ENCODE measurements at places on chromosomes 6 and 20.

GRCh38 chr6:30491991-30492952, 3.0 kb downstream of the HLA-E start:
- DNase-seq = no peak

- no peak for DNase-seq
Observed at GRCh38 chr6:121858986-121859385, 423.5 kb downstream of the GJA1 start.

GRCh38 chr6:14148471-14148870, 30.9 kb downstream of the CD83 start:
- DNase-seq = no peak

- DNase-seq = no peak
Observed at GRCh38 chr6:70456735-70457134, 43.4 kb downstream of the FAM135A start.

- no peak for DNase-seq
Observed at GRCh38 chr6:143611580-143611979, 66.2 kb upstream of the PHACTR2 start.

- no peak for DNase-seq
Observed at GRCh38 chr6:170022827-170023619, 267.9 kb downstream of the DLL1 start.

DNA sequence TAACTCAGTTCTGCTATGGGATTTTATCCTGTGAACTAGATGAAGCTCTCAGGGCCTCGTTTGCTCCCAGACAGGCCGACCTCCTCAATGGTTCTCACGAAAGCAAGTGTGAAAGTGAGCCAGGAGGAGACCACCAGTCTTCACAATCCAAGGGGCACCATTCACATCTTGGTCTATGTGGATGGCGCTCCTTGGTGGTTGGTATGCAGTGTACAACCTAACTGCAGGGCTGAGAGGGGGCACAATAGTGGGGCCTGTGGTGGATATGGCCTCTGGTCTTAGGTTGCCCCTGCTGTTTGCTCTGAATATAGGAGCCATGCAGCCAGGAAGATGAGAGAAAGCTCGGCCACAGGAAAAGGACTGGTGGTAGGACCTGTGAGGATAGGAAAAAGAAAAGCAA, 24.7 kb downstream of the TRIM26 start:
- no peak for DNase-seq

GRCh38 chr20:5508044-5508443, 191.3 kb upstream of the PROKR2 start:
- DNase-seq = no peak

DNA sequence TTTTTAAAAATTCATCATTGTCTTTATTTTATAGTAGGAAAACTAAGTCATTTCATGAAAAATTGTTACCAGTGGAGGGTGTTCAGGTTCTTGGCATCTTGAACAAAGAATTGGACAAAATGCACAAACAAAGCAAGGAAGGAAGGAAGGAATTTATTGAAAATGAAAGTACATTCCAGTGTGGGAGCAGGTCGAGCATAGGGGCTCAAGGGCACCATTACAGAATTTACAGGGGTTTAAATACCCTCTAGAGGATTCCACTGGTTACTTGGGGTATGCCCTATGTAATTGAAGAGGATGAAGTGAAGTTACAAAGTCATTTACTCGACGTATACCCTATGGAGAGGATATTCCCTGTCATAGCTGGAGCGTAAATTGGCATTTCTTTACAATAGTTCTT, 37.4 kb upstream of the HDAC2 start:
- DNase-seq = no peak

DNA sequence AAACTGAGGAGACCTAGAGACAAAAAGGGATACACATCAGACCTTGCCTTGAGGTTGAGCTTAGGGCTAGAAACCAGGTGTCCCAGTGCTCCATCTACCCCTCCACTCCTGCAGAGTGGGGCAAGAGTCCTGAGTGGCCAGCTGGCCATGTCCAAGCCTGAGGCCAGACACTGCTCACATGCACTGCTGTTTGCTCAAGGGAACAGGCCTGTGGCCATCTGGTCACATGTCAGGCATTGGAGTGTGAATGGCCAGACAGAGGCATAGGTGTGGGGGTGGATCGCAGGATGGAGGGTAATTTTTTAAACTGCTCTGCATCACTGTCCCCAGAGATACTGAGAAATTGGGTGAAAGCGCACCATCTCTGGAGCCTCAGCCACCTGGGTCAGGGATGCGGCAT, 30.5 kb downstream of the MAFB start:
- no peak for DNase-seq

DNA sequence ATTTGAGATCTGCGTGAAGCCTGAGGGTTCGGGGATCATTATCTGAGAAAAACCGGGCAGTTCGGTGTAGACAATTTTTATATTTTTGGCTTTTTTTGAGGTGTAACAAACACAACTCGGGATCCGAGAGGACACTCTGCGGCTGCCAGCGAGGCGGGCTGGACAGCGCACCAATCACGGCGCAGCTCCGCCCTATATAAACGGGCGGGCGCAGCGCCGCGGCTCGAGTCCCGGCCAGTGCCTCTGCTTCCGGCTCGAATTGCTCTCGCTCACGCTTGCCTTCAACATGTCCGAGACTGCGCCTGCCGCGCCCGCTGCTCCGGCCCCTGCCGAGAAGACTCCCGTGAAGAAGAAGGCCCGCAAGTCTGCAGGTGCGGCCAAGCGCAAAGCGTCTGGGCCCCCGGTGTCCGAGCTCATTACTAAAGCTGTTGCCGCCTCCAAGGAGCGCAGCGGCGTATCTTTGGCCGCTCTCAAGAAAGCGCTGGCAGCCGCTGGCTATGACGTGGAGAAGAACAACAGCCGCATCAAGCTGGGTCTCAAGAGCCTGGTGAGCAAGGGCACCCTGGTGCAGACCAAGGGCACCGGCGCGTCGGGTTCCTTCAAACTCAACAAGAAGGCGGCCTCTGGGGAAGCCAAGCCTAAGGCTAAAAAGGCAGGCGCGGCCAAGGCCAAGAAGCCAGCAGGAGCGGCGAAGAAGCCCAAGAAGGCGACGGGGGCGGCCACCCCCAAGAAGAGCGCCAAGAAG, 69.0 kb downstream of the HFE start:
- DNase-seq = peak; percentile 86

DNA sequence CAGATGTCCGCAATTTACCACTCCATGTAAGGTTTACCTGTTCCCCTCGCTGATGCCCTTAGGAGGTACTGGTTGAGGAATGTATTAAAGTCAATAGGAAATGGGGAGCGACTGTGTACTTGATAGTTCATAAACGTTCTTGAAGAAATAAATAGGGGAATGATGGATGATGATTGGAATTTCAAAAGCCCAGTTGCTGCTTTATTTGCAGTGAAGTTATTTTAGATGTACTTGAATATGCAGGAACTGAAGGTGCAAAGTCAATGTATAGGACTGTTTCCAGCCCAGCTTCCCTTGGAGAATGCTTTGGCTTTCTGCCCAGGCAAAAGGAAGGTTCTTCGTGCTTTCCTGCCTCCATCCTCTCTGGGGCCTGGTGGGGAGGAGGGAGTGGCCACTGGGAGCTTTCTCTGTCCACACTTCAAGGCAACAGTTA, 19.8 kb downstream of the ADGRF5 start:
- DNase-seq = no peak

- DNase-seq = no peak
Observed at GRCh38 chr20:48820649-48820973, 7.2 kb downstream of the PREX1 start.

All from NCI-H345 (cell line).